NCI-H446 treated with DMSO at 0.1 percent for 48 hours (cell line): ENCODE measurements at places on chromosomes 5 and 9.

DNA sequence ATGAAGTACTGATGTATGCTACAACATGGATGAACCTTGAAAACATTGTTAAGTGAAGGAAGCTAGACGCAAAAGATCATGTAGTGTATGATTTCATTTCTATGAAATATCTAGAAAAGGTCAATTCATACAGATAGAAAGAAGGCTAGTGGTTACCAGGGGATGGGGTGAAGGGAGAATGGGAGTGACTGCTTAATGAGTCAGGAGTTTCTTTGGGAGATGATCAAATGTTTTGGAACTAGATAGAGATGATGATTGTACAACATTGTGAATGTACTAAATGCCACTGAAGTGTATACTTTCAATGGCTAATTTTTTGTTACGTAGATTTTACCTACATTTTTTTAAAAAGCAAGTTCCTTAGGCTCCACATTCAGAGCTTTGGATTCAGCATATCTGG is 14.9 kb upstream of the DELE1 start:
- DNase-seq, result no peak

GRCh38 chr5:19927170-19927569 is 60.8 kb downstream of the CDH18 start:
- DNase-seq, result no peak

DNA sequence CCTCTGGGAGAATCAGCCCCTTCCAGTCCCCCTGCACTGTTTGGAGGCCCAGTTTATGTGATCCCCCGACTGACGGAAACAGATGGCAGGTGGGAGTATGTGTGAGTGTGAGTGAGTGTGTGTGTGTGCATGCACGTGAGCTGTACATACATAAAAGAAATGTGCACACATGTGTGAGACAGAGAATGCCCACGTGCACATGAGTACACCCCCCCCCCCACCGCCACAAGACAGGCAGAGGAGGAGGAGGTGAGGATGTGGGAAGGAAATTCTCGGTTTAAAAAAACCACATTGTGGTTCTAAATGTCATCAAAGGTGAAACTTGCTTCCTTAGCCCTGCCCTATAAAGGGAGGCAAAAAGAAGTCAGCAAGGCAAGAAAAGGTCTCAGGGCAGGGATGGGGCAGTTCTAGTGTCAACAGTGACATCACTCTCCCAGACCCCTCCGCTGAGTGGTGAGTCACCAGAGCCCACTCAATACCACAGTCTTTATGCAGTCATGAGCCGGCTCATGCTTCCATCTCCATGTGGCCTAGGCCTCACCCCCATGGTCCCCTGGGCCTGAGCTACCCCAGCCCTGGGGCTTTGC is 79.2 kb upstream of the HSPA9 start:
- no peak for DNase-seq

GRCh38 chr9:110148891-110149290 is 59.1 kb downstream of the C9orf152 start:
- DNase-seq, result no peak

DNA sequence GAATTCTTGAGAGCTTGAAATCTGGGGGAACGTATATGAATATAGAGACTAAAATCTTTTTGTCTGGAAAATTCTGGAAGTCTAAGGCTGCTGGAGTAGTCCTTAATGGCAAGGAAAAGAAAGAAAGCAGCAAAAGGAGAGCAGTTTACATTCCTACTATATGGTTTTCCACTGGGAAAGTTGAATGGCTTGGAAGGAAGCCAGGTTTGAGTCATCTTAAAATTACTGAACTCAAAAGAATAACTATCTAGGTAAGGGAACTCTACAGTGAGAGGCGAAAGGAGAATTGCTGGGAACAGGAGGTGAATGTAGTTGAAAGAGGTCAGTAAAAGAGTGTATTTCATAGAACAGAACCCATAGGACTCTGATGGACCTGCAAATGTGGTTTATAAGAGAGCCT is 258.1 kb upstream of the EDIL3 start:
- DNase-seq, result no peak

- no peak for DNase-seq
Measured at GRCh38 chr5:62522811-62523210, 55.8 kb upstream of the LRRC70 start.

DNA sequence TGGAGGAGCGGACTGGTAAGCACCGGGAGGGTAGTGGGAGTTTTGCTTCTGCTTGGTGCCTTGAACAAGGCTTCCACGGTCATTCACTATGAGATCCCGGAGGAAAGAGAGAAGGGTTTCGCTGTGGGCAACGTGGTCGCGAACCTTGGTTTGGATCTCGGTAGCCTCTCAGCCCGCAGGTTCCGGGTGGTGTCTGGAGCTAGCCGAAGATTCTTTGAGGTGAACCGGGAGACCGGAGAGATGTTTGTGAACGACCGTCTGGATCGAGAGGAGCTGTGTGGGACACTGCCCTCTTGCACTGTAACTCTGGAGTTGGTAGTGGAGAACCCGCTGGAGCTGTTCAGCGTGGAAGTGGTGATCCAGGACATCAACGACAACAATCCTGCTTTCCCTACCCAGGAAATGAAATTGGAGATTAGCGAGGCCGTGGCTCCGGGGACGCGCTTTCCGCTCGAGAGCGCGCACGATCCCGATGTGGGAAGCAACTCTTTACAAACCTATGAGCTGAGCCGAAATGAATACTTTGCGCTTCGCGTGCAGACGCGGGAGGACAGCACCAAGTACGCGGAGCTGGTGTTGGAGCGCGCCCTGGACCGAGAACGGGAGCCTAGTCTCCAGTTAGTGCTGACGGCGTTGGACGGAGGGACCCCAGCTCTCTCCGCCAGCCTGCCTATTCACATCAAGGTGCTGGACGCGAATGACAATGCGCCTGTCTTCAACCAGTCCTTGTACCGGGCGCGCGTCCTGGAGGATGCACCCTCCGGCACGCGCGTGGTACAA is 556 bp downstream of the PCDHGC3 start:
- no peak for DNase-seq

DNA sequence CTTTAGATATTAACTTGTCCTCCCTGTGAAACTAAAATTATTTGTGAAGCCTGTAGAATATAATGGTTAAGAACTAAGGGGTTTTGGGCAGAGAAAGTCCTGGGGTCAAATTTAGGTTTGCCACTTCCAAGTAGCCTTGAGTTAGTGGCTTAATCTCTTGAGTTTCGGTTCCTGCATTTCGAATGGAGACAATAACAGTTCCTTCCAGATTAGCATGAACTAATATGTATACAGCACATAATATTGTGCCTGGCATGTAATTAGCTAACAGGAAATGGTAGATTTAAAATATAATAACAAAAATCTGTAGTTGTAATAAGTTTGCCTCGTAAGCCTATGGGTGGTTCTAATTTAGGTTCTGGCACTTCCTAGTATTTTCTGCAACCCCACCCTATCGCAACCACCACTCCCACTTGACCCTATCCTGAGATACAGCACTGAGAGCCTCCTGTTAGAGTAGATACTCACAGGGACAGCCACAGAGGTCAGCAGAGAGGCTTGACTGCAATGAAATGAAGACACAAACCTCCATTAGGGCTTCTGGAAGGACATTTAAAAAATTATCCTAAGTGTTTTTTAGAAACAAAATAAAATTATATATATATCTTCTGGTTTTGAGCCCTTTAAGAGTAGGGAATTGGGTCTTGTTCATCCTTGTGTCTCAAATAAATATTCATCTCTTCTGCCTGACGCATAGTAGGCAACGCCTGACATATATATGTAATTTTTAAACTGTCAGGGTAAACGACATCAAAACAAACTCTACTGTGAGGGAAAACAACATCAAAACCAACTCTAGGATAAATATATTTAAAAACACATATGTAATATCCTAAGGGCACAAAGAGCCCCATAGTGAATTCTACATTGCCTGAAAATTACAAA is 8.5 kb downstream of the SPINK9 start:
- no peak for DNase-seq
